Stimulated activated CD8-positive, alpha-beta memory T cell treated with anti-CD3 and anti-CD28 coated beads, Interleukin-7, amount 100 ng/mL, for 4 hours (primary cell): ENCODE measurements at places on chromosomes 2 and 18.
A peak's percentile ranks its signal among the peaks of the same experiment; 100 is the strongest.

- DNase-seq = no peak
Observed at GRCh38 chr2:235551965-235552364, 58.1 kb downstream of the AGAP1 start.

DNA sequence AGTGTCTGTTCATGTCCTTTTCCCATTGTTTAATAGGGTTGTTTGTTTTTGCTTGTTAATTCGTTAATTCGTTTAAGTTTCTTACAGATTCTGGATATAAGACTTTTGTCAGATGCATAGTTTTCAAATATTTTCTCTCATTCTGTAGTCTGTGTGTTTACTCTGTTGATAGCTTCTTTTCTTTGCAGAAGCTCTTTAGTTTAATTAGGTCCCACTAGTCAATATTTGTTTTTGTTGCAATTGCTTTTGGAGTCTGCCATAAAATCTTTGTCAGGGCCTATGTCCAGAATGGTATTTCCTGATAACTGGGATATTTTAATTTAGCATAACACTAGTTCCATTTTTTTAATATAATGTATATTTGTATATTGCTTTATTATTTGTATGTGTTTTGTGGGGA is 1380.1 kb downstream of the SUCLG1 start:
- DNase-seq = no peak

GRCh38 chr2:42132191-42132965 is 36.8 kb upstream of the EML4 start:
- DNase-seq = no peak

DNA sequence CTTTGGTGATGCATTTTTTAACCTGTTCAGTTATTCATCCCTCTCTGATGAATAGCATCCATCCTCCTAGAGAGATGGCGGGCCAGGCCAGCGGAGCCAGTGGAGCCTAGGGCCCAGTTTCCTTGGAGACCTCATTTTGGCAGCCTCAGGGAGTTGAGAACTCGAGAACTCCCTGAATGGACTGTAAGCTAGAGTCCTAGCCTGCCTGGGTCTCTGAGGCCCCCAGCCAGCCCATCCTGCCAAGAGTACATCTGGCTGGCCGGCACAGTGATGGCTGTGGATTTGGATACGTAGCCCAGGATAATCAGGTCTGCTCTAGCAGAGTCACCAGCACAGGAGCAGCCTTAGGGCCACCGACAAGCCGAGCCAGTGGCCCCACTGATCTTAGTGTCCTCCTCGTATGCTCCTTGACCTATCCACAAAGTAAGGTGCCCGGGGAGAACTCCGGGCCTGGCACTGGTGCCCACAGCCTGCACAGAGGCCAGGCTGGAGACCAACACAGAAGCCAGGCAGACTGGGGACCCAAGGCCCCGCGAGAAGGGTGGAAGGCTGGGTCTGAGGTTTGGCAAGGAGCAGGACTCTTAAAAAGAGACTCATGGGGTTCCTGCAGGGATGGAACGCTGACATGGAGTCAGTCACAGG is 110.5 kb upstream of the MCFD2 start:
- DNase-seq = no peak

DNA sequence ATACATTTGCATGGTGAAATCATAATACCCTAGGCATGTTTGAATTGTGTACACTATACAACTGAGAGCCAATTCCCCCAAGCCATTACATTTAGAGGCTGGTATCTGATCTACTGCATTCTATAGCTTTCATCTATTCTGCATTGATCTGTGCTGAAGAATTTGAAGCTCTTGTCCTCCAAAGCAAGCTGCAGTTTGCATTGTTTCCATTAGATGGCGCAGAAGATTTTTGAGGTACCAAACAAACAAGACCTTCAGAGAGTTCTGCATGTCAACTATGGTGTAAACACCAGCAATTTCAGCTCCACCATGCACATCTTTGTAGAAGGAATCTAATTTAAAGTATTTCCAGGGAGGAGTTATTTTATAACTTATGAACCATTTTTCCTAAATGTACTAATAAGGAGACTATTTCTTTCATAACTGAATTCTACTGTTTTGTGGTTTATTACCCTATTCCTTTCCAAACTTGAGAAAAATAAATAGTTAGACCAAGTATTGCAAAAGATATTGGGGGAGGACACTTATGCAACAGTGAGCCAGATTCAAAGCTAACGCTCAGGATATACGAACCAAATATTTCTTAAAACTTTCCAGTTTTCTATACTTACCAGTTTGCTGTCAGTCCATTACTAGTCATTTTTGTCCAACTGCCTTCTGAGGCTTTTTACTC is 761.8 kb upstream of the ACVR2A start:
- no peak for DNase-seq

GRCh38 chr2:224077773-224078507 is 38.9 kb upstream of the SERPINE2 start:
- no peak for DNase-seq

DNA sequence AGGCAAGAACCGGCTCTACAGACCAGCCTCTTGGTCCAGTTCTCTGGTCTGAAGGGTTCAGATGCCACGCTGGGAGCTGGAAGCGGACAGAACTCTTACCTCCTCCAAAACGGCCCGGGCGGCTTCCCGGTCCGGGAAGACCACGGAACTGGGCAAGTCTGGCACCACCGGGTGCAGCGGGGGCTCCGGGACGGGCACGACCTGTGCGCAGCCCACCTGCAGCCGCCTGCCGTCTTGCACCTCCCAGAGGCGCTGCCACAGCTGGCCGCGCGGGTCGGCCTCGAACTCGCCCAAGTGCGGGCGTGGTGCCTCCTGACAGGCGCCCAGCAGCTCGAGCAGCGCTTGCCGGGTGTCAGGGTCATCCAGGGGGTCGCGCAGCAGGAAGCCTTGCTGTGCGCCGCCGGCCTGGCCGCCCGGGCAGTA is 773 bp downstream of the CMPK2 start:
- peak; percentile 20 for DNase-seq

- DNase-seq = peak; percentile 33
Observed at GRCh38 chr2:106107509-106108131, 86.5 kb downstream of the UXS1 start.

DNA sequence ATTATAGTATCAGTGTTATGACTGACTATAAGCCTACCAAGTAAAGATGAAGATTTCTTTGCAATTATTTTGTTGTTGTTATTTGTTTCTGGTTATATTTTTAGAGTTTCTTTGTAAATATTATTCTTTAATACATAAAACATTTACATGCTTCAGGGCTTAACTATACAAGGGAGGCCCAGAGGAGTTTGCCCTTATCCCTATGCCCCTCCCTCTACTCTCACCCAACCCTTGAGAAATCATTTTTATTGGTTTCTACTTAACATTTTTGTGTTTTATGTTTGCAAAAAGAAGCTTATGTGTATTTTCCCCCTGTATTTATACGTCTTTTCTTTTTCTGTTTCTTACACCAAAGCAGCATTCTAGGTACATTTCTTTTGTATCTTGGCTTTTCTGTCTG is 30.5 kb downstream of the MRPS9 start:
- DNase-seq = no peak

GRCh38 chr2:173990970-173991819 is 26.0 kb upstream of the SP3 start:
- no peak for DNase-seq

GRCh38 chr2:55883357-55883756 is 40.2 kb downstream of the EFEMP1 start:
- DNase-seq = no peak

GRCh38 chr2:139162456-139162855 is 382.3 kb upstream of the NXPH2 start:
- no peak for DNase-seq

DNA sequence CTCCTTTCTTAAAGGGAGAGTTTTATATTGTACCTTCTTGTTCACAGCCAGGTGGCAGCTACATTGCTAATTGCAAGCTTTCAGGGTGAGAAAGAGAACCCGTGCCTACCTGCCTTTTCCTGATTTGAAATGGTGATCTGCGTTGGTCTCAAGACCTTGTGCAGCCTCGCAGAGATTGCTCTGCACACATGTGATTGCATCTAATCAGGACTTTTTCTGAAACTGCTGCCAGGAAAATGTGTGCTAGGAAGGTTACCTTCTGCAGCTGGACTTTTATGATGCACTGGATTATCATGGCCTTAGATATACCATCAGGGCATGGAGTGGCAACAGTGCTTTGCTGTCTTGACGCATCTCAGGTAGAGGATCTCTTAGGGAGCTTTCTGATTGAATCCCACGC is 45.1 kb downstream of the AGAP1 start:
- DNase-seq = no peak

- no peak for DNase-seq
Observed at GRCh38 chr2:134070281-134070741, 183.6 kb upstream of the MGAT5 start.

DNA sequence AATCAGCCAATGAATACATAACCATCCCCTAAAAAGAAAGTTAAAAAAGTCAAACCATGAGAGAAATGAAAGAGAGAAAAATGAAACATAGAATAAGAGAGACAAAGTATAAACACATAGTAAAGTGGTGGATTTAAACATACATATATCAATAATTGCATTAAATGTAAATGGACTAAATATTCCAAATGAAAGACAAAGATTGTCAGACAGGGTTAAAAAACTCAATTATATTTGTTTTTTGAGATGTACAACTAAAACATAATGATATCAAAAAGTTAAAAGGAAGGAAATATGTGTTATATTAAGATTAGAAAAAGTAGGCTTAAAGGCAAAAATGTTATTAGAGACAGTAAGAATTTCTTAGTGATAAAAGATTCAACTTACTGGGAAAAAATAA is 83.8 kb upstream of the CELF4 start:
- no peak for DNase-seq

DNA sequence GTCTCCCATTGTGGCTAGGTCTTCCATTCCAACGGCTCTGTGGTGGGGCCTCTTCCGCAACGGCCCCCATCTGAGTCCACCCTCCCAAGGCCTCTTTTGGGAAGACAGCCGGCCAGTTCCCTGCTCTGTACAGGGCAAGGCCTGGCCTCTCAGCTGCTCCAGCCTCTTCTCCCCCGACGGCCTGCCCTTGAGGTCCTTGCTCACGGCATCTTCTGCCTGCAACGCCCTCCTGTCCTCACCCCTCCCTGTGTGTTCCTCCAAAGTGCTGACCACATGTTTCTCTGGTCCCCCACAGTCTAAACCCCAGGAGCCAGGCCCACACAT is 16.0 kb downstream of the HS6ST1 start:
- DNase-seq = no peak

DNA sequence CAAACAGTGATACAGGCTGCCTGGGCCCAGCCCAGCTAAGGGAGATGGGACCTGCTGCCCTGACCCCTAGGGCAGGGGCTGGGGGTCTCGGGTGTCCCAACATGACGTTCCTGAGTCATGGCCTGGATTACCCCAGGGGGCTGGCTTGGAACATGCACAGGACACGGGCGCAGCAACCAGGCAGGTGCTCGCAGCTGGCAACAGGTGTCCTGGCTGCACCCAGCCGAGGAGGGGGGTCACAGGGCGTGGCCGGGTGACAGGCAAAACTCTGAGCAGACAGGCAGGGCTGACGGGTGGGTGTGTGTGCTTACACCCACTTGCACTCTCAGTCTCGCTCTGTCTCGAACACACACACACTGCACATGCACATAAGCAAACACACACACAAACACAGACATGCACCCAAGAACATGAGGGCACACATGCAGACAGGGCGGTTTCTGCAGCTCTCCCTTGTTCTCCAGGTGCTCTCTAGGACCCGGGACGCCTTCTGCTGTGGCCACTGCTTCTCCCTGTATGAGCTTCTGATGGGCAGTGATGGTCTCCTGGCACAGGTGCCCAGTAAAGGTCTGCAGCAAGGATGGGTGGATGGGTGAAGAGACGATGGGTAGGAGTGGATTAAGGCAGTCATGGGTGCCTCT is 33.7 kb upstream of the TAF1B start:
- DNase-seq = no peak

- DNase-seq = no peak
Observed at GRCh38 chr2:24125956-24126355, 2.7 kb downstream of the FAM228B start.

- no peak for DNase-seq
Observed at GRCh38 chr2:72916743-72917137, 579 bp upstream of the EMX1 start.

- DNase-seq = no peak
Observed at GRCh38 chr2:203982276-203982675, 45.7 kb downstream of the ICOS start.

GRCh38 chr2:82641598-82642180 is 1817.4 kb downstream of the SUCLG1 start:
- DNase-seq = no peak

GRCh38 chr2:239717706-239718105 is 307.4 kb downstream of the NDUFA10 start:
- no peak for DNase-seq

GRCh38 chr2:224894356-224894755 is 147.9 kb downstream of the DOCK10 start:
- DNase-seq = no peak

GRCh38 chr2:55917117-55917516 is 6.5 kb downstream of the EFEMP1 start:
- DNase-seq = no peak

DNA sequence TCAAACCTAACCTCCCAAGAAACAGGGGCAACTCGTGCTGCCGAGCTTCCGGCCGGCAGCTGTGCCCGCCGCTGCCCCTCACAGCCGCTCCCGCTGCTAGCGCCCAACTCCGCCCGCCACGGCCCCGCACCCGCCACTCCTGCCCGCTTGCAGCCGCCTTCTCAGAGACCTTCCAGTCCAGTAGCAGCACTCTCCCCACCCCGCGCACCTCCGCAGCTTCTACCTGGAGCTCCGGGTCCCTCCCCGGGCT is 722 bp upstream of the C2orf15 start:
- no peak for DNase-seq

DNA sequence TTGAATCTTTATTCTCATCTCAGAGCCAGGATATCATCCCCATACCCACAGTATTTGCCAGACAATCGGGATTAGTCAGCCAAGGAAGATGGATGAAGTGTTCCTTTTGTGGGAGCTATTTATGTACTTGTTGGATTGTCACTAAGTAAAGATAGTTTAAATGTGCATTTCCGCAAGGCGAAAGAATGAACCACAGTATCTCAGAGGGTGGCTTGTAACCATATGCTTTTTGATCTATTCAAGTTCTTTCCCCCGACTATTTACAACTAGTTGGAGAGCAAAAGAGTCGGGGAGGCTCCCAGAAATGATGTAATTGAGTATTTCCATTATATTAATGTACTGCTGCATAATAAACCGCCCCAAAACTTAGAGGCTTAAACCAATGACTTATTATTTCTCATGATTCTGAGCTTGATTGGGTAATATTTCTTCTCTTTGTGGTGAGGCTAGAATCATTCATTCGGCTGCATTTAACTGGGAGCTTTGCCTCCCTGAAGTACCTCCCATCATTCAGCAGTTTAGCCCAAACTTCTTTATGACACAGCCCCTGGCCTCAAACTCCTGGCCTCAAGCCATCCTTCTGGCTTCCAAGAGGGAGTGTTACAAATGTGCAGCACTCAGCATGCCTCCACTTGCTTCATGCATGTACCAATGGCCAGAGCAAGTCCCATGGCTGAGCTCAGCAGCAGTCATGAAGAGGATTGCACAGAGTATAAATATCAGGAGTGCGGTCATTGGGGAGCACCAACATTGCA is 423.7 kb downstream of the METTL4 start:
- DNase-seq = no peak
